ENCODE measurements at places on chromosomes 3 and 15.

DNA sequence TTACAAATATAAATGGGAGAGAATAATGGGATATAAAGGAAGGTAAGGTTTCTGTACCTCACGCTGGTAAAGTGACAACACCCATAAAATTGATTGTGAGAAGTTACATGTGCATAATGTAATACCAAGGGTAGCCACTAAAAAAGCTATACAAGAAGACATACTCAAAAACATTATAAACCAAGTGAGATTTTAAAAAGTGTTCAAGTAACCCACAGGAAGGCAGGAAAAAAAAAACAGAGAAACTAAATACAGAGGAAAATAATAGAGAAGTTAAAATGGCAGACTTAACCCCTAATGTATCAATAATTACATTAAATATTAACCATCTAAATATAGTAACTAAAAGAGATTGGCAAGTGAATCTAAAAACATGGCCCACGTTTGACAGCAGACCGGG lies 76.3 kb downstream of the PCSK6 start:
- DNase-seq: no peak

- no peak for DNase-seq
Measured at GRCh38 chr15:77499087-77499760, 78.5 kb downstream of the HMG20A start.

- no peak for DNase-seq
Measured at GRCh38 chr15:40796512-40796911, 10.4 kb upstream of the ZFYVE19 start.

DNA sequence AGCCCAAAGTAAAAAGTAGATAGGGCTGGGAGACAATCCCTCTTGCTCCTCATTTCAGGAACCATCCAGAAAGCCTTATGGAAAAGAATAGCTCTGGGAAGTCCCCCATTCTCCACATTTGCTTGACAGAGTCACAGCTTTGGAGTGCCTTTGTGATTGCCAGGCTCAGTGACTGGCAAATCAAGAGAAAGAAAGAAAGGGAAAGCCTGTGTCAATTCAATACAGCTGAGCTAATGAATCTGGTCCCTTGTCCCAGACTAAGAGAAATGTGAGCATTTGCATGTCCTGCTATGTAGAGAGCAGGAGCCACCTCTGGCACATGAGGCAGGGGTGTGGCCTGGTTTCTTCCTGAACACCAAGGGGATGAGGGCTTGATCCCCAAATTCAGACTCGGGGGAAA lies 14.9 kb upstream of the CTNNB1 start:
- DNase-seq: no peak

DNA sequence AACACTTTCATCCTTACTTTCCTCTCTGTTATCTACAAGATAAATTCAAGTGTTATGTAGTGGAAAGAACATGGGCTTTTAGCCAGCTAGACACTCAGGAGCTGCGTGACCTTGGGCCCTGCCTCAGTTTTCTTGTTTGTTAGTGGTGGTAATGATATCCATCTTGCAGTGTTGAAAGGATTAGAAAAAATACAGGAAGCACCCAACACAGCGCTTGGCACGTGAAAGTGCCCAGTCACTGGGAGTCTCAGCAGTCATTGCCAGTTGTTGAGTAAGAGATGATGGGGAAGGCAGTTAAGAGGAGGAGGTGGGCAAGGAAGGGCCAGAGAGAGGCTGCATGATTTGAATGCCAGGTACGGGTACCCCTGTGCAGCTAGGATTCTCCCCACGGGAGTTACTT lies 5.3 kb downstream of the PDIA5 start:
- DNase-seq: no peak

GRCh38 chr3:103889675-103890074 lies 1454.9 kb downstream of the ZPLD1 start:
- no peak for DNase-seq

GRCh38 chr3:80696280-80696679 lies 928.5 kb upstream of the ROBO1 start:
- no peak for DNase-seq

DNA sequence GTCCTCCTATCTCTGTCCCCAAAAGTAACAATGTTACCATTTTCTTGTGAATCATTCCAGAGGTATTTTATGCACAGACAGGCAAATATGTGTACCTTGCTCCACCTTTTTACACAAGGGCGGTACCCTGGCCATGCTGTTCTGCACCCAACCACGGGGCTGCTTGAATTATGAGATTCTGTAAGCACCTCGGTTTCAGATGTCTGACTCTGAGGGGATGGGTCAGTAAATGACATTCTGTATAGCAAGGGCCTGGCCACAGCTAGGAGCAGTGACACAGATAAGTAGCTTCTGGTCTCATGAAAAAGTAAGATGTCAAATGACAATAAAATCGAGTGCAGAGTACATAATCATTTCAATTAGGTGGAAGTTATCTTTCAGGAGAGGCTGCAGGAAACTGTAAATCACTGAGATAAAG lies 30.4 kb upstream of the FLNB start:
- no peak for DNase-seq

- no peak for DNase-seq
Measured at GRCh38 chr3:46862369-46863025, 747 bp downstream of the MYL3 start.

- DNase-seq: peak; percentile 93
Measured at GRCh38 chr15:71219645-71220044, 104.4 kb downstream of the THSD4 start.

GRCh38 chr3:112582244-112582874 lies 20.5 kb downstream of the SLC35A5 start:
- DNase-seq: peak; percentile 88

GRCh38 chr3:190595179-190595795 lies 81.4 kb downstream of the IL1RAP start:
- no peak for DNase-seq

DNA sequence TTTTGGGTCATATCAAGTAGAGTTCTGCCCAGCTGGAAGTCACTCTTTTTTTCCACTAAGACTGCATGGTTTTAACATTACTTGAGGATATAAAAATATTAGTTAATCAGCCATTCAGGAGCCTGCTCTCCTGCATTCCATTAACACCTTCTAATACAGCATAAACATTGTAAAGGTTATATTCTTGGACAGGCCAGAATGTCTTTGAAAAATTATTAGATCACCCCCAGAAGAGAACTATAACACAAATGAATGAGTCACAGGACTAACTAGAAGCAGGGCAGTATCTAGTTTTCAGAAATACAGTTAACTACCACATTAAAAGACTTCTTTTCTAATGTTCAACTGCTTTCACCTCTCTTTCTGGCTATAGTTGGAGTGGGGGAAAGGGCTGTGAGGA lies 80.9 kb downstream of the THBS1 start:
- no peak for DNase-seq

GRCh38 chr3:27521179-27521871 lies 37.1 kb upstream of the SLC4A7 start:
- DNase-seq: peak; percentile 91

All from fibroblast of lung (primary cell).